ENCODE measurements at places on chromosomes 12 and 14.
A peak's percentile ranks its signal among the peaks of the same experiment; 100 is the strongest.

GRCh38 chr14:68794130-68794850 lies 1.4 kb upstream of the ZFP36L1 start:
- DNase-seq: peak; percentile 83

DNA sequence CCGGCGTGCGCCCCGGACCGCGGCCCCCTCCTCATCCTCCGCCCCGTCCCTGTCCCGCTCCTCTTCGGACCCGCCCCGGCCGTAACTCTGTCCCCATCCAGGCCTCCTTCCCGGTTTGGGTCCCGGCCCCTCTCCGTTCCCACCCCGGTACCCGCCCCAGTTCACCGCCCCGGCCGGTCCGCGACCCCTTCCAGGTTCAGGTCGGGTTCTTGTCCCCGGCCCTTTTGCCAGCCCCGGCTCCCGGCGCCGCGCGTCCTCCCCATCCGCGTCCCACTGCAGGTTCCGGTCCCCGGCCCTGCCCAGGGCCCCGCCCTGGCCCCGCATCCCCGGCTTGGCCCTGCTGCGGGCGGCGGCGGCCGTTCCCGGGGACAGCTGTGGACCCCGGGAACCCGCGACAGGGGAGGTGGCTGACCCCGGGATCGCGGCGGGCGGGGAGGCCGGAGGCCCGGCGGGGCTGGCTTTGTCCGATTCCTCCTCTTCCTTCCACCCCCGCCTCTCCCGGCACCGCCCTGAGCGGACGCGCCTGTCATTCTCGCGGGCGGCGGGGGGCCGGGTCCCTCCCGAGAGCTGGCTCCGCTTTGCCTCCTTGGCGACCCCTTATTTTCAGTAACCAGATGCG lies 601 bp downstream of the KLC1 start:
- no peak for DNase-seq

- no peak for DNase-seq
Observed at GRCh38 chr12:50515587-50515986, 10.8 kb downstream of the DIP2B start.

- DNase-seq: no peak
Observed at GRCh38 chr12:15599266-15600037, 189.7 kb downstream of the EPS8 start.

DNA sequence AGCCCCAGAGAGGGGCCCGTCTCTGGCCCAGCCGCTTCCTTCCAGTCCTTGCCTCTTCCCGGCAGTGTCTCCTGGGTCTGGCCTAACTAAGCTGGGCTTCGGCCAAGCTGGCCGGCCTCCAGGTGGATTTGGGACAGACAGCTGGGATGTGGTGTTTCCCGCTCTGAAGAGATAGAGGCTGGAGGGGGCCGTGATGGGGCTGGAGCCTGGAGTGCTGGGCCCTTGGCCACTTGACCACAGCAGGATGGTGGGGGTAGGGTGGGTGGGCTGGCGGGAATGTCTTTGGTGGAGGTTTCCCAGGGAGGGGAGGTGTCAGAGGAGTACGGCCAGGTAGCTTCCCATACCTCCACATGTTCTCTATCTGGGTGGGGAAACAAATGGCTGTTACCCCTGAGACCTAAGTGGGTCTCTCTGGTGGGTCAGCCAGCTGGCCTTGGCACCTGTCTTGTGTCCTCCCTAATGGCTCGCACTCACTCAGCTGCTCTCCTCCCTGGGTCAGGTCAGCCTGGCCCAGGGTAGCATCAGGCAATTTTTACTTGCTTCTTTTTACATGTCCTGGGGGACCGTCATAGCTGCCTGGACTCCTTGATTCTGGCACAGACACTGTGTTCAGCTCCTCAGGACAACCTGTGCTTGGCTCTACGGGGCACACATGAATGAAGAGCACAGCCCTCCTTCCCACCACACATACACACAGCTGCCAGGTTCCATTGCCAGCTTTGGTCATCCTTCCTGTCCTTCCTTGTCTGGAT lies 19.8 kb upstream of the PGF start:
- DNase-seq: no peak

- no peak for DNase-seq
Observed at GRCh38 chr14:65320661-65321308, 91.7 kb upstream of the FUT8 start.

- DNase-seq: no peak
Observed at GRCh38 chr12:82299319-82300025, 58.7 kb downstream of the CCDC59 start.

- DNase-seq: no peak
Observed at GRCh38 chr12:28378736-28379135, 188.5 kb downstream of the CCDC91 start.

GRCh38 chr12:116592731-116593130 lies 33.5 kb downstream of the MAP1LC3B2 start:
- no peak for DNase-seq

DNA sequence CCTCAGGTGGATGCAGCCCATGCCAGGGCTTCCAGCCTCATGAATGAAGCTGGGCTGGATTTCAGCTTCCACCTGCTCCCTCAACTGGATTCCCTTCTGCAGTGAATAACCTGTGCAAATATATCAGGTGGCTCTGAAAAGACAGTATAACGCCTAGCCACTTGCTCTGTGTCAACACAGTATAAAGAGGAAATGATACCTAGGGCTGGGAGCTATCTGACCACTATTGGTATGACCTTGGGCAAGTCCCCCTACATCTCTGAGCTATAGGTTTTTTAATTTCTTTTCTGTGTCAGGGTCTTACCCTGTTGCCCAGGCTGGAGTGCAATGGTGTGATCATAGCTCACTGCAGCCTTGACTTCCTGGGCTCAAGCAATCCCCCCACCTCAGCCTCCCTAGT lies 19.8 kb downstream of the ISM2 start:
- no peak for DNase-seq

- no peak for DNase-seq
Observed at GRCh38 chr12:52058631-52059361, 7.6 kb downstream of the NR4A1 start.

GRCh38 chr14:98666545-98666944 lies 605.5 kb downstream of the BCL11B start:
- no peak for DNase-seq

DNA sequence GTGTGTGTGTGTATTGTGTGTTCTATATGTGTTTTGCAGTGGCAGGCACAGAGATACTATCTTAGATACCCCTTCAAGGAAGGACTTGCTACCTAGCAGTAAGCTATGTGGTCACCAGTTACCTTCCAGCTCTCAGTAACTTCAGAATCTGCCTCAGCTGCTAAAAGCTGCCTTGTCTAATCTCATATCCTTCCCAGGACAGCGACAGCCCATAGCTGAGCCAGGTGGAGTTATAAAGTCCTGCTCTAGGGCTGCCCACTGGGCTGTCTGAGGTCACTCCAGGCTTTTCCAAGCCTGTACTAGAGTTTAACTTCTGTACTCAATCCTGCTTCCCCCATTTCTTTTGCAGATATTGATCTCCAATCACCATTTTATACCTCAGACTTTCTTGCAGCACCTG lies 942.6 kb downstream of the GALC start:
- DNase-seq: no peak

DNA sequence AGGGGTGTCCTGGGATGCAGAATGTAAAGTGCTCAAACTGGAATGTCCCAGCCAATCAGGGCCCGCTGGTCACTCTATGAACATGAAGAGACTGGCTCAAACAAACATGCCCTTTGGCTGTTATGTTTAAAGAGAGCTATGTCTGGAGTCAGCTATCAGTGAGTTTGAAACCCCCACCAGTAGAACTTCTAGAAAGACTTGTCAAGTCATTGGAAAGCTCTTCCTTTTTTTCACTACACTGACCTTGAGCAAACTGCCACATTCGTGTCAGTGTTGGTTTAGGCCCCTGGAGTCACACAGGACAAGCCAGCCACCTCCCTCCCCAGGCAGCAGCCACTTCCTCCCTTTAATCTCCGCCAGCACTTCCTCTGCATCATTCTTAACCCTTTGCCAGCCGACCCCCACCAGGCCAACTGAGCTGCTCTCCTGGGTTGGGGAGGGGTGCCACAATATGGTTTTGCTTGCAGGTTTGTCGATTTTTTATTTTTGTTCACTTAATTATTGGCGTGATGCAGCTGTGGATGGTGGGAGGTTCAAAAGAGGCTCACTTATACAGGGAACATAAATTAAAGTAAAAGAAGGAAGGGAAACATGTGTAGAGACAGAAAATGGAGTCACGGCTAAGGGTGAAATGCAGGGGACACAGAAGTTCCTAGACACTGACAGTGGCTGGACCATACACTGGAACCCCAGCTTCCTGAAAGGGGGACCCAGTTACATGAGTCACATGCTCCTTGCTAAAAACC lies 25.3 kb downstream of the CMKLR1 start:
- no peak for DNase-seq

- DNase-seq: no peak
Observed at GRCh38 chr14:105305345-105305744, 4.5 kb upstream of the BRF1 start.

GRCh38 chr14:56145181-56145769 lies 27.1 kb downstream of the PELI2 start:
- DNase-seq: no peak

- DNase-seq: no peak
Observed at GRCh38 chr12:43062201-43062895, 472.8 kb upstream of the PRICKLE1 start.

GRCh38 chr12:3303410-3304136 lies 187.4 kb upstream of the PRMT8 start:
- no peak for DNase-seq

DNA sequence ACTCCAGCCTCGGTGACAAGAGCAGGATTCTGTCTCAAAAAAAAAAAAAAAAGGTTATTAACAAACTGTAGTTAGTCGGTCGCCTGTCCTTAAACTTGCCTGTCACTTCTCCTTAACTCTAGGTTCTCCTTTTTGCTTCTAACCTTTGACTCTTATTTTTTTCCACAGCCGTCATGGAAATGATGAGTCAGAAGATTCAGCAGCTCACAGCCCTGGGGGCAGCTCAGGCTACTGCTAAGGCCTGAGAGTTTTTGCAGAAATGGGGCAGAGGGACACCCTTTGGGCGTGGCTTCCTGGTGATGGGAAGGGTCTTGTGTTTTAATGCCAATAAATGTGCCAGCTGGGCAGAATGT lies 418 bp upstream of the MYG1 start:
- DNase-seq: peak; percentile 34

GRCh38 chr14:61219673-61220072 lies 61.5 kb downstream of the TMEM30B start:
- no peak for DNase-seq

DNA sequence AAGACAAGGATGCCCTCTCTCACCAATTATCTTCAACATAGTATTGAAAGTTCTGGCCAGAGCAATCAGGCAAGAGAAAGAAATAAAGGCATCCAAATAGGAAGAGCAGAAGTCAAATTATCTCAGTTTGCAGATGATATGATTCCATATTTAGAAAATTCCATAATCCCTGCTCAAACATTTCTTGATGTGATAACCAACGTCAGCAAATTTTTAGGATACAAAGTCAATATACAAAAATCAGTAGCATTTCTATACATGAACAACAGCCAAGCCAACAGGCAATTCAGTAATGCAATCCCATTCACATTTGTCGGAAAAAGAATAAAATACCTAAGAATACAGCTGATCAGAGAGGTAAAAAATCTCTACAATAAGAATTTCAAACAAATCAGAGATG lies 969.7 kb upstream of the USP15 start:
- DNase-seq: no peak

- DNase-seq: no peak
Observed at GRCh38 chr12:113302886-113303640, 31.8 kb downstream of the SLC8B1 start.

DNA sequence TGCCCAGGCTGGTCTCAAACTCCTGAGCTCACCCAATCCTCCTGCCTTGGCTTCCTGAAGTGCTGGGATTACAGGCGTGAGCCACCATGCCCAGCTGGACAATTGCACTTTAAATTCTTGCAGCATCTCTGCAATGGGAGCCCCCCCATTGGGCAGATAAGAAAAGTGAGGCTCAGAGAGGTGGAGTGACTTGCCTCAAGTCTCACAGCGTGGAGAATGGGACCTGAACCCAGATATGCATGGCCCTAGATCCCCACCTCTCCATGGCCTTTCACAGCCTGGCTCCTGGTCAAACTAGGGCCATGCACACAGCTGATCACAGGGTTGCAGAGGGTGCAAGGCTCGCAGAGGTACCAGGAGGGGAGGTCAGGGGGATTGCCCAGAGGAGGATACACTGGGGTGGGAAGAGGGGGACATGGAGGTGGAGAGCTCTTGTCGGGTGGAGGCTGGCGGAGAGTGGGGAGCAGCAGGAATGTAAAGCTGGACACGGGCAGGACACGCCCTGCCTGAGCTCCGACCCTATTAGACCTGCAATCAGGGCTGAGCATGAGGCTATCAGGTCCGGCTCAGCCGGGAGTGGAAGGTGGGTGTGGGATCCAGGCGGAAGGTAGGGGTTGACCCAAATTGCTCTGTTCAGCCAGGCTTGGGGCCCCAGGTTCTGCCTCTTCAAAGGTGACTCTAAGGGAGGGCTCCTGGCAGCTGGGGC lies 6.9 kb downstream of the EXOC3L4 start:
- no peak for DNase-seq

GRCh38 chr14:64518229-64518628 lies 13.7 kb downstream of the ZBTB1 start:
- DNase-seq: no peak

DNA sequence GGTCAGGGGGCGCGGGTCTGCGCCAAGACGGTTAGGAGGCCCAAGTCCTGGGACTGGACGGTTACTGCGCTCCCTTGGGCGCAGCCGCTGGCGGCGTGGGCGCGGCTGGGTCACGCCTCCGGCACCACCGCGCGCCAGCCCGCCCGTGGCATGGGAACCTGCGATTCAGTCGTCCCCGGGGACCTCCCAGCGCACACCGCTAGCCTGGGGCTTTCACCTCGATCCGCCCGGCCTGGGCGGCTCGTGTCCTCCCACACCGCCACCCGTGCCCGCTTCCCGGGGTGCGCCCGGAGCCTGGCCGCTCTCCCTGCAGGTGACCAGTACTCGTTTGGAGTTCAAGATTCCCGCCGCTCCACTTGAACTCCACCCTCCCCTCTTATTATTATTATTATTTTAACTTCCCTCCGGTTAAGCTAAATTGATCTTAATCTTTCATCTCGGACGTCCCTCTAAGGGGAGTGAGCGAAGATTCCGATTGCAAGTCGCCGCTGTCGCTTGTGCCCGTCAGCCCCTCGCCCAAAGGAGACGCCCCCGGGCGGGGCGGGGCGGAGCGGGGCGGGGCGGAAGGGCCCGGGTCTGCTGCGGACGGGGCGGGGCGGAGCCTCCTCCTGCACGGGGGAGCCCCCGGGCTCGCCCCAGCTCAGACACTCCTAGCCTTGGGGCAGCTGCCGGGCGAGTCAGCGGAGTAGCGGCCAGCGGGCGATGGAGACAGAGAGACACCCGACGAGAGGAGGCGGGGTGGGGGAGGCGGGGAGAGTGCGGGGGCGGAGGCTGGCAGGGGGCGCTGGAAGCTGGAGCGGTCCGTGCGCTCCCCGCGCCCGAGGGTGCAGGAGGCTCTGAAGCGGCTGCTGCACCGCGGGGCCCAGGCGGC lies at the start of gene KCNMB4:
TSS of gene KCNMB4 (plus strand) at position 643 of the 871 bp plus-strand sequence. CDS start 445 bp downstream, outside the sequence.
- DNase-seq: peak; percentile 62

DNA sequence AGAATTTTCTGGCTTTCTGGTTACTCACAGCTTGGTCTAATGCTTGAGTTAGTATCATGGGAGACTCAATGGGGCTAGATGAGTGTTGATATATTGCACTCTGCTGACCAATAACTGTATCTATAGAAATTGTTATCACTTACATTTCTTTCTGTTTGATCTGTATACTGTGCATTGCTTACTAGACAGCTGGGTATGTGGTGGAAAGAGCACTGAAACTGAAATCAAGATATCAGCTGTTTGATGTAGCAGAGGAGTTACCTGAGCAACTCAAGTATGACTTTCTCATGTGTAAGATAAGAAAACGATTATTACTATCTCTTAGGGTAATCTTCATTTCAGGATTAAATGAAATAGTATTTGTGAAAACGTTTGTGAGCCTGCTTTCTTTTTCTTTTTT lies 183.0 kb downstream of the SLC15A5 start:
- DNase-seq: no peak
